ENCODE measurements at places on chromosomes 7 and 10.

- DNase-seq = no peak
Observed at GRCh38 chr7:44320794-44321371, 4.5 kb downstream of the CAMK2B start.

DNA sequence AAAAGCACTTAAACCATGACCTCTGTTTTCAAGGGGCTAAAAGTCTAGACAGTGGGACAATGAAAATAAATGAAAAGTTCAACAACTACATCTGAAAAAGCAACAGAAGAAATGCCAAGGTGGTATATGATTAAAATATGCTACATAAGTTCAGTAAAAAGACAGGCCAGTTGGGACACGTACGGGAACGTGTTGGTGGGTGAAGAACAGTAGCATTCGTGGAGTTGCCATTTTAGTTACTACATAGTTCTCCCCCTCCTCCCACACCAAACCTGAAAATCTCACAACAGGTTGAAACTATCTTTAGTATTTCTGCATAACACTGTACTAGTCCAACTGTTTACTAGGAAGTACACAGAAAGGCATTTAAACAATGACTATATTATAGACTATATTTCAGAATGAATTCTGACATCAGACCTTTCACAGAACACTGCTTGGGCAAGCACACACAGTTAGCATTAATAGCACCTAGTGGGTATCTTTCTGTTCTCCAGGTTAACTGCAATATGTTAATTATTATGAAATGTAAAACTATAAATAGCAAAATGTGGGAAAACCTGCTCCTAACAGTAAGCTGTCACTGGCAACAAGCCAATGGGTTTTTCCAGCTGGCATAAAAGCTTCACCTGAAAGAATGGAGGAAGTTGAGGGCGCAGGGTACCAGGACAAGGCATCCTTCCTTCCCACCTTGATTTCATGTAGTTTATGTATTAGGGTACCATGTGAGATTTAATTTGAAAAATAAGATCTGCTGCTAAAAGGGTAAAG lies 135.0 kb downstream of the STRA8 start:
- DNase-seq = no peak

DNA sequence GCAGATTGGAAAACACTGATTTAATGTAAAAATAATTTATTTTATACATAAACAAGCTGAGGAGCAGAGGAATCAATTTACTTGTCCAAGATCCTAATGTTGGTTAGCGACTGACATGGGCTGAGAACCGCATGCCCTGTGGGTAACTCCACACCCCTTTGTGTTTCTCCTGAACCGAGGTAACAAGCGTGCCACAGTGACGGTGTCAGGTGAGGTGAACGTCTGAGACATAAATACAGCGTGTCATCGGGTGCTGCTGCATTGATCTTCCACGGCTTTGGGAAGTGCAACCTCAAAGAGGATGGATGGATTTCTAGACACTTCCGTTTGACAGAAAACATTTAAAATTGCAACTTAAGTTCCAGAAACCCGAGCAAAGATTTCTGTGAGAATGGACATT lies 386.8 kb upstream of the ADARB2 start:
- DNase-seq = no peak

DNA sequence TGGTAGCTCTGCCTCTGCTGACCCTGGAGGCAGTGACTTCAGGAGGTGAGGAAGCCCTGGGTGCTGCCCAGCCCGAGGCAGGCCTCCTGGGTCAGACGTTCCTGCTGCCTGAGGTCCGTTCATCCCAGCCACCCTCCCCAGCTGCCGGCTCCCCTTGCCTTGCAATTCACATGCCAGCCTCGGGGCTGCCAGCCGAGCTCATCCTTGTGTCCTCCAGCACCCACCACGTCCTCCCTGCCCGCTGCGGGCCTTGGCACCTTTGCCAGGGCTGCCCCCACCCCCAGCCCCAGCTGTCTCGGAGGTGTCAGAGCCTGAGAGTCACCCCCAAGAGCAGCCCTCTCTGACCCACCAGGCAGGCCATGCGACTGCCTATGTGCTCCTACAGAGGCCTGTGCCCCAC lies 162.1 kb upstream of the RNF32 start:
- DNase-seq = no peak

- DNase-seq = no peak
Observed at GRCh38 chr10:73768881-73769280, 13.0 kb upstream of the CHCHD1 start.

- DNase-seq = no peak
Observed at GRCh38 chr10:47264797-47265281, 35.2 kb upstream of the GDF10 start.

All from SK-N-MC (cell line).